ENCODE measurements at places on chromosomes 2 and 18.

DNA sequence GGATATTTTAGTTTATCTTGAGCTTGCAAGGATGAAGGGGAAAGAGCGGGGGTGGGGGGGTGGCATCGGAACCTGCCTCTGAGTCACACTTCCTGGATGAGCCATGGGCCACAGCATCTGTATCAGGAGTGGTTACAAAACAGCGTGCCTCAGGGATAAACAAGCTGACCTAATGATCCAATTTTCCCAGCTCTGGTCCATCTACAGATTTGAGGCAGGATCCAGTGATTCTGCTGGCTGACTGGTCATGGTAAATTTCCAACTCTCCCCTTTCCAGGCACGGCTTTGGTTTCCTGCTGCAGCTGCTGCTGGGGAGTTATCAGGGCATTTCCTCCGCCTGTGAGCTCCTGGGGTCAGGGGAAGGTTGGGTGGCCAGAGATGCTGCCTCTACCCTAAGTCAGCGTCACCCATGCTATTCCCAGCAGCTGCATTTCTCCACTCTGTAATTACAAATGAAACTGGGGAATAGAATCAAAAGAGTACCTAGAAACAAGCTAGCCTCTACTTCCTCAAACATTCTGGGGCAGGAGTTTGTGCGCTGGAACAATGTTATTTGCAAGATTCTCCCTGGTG lies 4.7 kb upstream of the HPCAL1 start:
- peak; percentile 96 for DNase-seq

DNA sequence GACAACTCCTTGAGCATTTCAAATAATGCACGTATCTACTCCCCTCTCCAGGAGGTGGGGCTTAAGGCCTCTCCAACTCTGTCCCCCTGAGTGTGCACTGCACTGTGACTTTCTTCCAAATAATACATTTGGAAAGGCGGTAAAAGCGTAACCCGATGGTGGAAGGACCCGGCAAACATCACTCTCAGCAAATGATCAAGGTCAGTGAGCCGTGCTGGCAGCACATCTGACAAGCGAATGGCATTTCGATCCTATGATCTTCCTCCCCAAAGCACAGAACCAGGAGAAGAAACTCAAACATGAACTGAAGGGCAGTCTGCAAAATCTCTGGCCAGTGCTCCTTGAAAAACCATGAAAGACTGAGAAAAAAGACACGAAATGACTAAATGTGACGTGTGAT lies 208.7 kb downstream of the TWIST2 start:
- DNase-seq = no peak

- DNase-seq = no peak
These were observed 267.2 kb downstream of the HRH4 start for GRCh38 chr18:24727685-24728084.

DNA sequence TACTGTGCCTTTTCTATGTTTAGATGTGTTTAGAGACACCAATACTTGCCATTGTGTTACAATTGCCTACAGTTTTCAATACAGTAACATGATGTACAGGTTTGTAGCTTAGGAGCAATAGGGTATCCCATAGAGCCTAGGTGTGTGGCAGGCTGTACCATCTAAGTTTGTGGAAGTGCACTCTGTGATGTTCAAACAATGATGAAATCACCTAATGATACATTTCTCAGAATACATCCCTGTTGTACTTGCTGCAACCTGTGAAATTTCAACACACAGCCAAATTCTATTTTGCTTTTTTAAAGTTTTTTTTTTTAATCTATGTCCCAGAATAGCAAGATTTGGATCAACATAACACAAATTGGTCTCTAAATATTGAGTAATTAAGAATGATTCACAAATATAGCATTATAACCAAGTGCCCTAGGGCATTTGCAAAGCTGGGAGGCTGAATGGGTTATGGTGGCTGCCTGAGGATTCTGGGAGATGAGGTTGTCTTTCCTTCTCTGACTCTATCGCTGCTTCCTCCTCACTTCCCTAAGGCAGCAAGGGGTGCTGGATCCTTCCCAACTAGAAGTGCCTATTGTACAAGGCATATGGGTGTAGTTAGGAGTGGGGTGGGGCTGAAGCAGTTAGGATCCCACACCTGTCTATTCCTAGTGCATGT lies 78.3 kb downstream of the SKA1 start:
- no peak for DNase-seq

DNA sequence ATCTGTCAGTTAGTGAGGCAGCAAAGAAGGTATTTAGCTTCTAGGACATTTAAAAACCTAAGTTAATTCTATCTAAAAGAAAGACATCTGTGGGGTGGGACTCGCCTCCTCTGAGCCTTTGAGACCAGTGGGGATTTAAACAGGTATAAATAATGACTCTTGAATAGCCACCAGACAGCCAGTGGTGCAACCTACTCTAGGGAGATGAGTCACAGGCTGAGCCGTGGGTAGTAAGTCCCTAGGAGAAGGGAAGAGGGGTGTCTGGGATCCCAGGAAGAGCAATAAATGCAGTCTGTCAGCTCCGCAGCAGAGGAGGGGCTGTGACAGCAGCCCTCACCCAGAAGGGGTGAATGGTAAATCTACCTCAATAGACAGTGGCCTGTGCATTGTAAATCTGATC lies 43.1 kb upstream of the GALNT3 start:
- DNase-seq = no peak

- peak; percentile 69 for DNase-seq
These were observed 16.1 kb downstream of the TMEM127 start for GRCh38 chr2:96249654-96250053.

- DNase-seq = peak; percentile 69
These were observed 24.7 kb downstream of the COPS7B start for GRCh38 chr2:231810905-231811304.

DNA sequence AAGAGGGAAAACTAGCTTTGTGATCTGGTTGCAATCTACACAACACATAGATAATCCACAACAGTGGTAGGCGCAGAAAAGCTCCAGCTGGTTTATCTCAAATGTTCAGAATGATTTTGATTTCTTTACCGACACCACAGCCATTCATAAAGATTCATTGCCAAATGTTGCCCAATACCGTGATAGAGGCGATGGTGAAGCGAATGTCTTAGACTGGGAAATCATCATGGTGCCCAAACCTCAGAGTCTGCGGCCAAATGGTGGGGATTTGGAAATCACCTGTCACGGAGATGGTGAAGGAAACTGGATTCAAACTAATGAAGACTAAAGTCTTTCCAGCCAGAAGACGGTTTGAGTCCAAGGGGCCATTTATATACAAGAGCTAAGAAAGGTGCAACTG lies 48.5 kb upstream of the CCDC150 start:
- no peak for DNase-seq

GRCh38 chr18:73961804-73962203 lies 185.8 kb downstream of the FBXO15 start:
- DNase-seq = no peak

GRCh38 chr18:394262-394986 lies 106.1 kb downstream of the COLEC12 start:
- no peak for DNase-seq

- no peak for DNase-seq
These were observed 158.0 kb upstream of the KLHL14 start for GRCh38 chr18:32930695-32931301.

- no peak for DNase-seq
These were observed 10.9 kb downstream of the UXS1 start for GRCh38 chr2:106183101-106183696.

- no peak for DNase-seq
These were observed 37.9 kb upstream of the CD207 start for GRCh38 chr2:70873541-70873940.

DNA sequence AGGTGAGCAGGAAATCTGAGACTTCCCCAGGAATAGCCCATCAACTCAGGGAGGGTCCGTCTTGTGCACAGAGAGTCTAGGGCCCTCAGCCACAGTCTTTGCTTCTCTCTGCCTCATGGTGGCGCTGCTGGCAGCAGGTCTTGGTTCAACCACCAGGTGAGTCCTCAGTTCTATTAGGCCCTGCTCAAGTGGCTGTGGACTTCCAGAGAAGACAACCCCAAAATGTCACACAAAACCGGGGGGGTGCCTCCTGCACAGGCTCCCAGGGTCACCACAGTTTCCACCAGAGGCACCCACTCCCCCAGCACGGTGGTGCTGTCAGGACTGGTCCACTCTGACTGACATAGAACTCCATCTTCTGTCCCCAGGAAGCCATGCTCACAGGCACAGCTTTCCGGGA lies 2.4 kb upstream of the CHRNG start:
- DNase-seq = no peak

- DNase-seq = peak; percentile 81
These were observed 218.2 kb downstream of the SH3BP4 start for GRCh38 chr2:235170016-235170415.

GRCh38 chr2:149145314-149146295 lies 107.1 kb downstream of the LYPD6B start:
- DNase-seq = no peak

DNA sequence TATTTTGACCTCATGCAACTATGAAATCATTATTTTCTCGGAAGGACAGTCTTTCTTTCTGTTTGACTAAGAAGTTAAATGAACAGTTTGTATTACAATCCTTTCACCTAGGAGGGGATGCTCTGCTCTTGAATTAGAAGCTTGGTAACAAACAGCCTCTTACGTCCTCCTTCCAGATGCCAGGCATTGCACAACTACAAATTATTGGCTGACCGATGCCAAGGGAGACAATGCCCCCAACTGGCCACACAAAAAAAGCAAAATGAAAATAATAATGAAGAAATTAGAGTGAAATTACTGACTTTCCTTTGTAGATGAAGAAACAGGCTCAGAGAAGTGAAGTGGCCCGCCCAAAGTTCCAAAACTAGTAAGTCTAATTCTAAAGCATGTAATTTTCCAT lies 177.9 kb downstream of the CYRIA start:
- no peak for DNase-seq

GRCh38 chr2:179622112-179622511 lies 239.3 kb downstream of the ZNF385B start:
- no peak for DNase-seq

DNA sequence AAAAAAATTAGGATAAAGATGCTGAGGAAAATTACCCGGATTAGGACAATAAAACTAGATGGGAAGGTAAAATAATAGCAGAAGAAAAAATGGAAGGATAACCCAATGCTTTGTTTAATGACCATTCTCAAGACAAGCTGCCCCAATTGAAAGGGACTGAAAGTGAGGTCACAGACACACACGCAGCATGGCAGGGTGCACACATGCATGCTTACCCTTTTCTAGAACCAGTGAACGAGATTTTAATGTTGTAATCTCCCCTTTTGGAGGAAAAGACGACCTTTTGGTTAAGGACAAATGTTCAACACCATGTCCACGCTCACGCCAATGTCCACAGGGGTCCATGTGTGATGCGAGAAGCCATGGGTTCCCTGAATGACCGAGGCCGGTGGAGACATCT lies 70.9 kb downstream of the DDX1 start:
- no peak for DNase-seq

DNA sequence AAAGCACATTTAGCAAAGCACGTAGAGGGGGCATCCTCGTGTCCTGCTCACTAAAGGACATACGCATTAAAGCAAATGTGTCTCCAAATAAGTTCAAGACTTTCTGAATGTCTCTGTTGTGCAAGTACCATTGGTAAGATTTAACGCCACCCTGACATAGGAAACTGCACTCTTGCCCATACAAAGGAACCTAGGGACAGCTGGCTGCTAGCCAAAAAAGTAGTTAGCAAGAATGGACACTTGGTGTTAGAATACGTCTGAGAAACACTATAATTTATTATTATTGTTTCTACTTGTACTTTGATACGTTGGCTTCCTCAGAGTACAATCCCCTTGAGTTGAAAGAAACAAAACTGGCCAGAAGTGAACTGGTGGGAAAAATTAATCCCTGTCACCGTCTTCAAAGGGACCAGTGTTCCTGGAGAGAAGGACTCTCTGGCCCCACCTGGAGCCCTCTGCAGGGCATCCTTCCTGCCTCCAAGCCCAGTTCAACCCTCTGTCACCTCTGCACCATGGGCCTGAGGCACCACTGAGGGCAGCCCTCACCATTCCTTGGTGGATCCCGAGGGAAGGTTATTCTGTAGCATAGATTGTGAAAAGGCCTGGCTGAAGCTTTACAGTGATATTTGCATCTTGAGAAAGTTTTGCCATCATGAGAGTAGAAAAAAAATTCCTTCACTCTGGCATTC lies 51.4 kb upstream of the APCDD1 start:
- DNase-seq = no peak

DNA sequence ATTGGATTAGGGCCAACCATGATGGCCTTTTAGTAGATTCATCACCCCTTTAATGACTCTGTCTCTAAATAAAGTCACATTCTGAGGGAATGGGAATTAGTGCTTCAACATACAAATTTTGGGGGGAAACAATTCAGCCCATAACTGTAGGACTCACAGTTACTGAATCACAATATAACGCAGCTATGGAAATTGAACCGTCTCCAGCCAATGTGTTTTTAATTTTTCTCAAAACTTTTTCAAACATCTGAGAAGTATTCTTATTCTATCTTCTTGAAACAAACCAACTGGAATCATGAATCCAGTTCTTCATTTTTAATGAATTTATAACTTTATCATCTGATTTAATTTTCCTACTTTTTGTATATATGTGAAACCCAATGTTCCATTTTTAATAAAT lies 373.1 kb upstream of the SYT4 start:
- no peak for DNase-seq

- no peak for DNase-seq
These were observed 779.8 kb downstream of the RNF144A start for GRCh38 chr2:7697052-7697451.

Measured in HS-5 (cell line).